Sigmoid colon (tissue), 7 donors: ENCODE measurements at places on chromosomes 6 and 20. TPM values are rescaled to one million over a fixed set of nuclear protein-coding genes. Genes with fewer than 3 reads are reported as not detected.
A peak's percentile ranks its signal among the peaks of the same experiment; 100 is the strongest.

GRCh38 chr6:132726608-132726975, 12.7 kb upstream of the VNN1 start:
- H3K36me3 ChIP-seq, result no peaks in the 10 kb centered on the region
- no peaks in the 10 kb centered on the region for H3K4me1 ChIP-seq
- no peak for DNase-seq

- DNase-seq, result no peak
- no peaks in the 10 kb centered on the region for H3K4me1 ChIP-seq
- no peaks in the 10 kb centered on the region for H3K36me3 ChIP-seq
- no peak overlapping the region for H3K4me3 ChIP-seq
- H3K27ac ChIP-seq, result no peak overlapping the region
Observed at GRCh38 chr6:120774275-120774674, 560.0 kb downstream of the TBC1D32 start.

- no peak overlapping the region for H3K4me3 ChIP-seq
- no peaks in the 10 kb centered on the region for H3K27me3 ChIP-seq
- H3K36me3 ChIP-seq, result no peaks in the 10 kb centered on the region
- H3K27ac ChIP-seq, result no peak overlapping the region
Observed at GRCh38 chr20:10453241-10453640, 18.1 kb downstream of the SLX4IP start.

Gene FAM162B
- total RNA-seq, result 2.8 TPM

- H3K36me3 ChIP-seq, result no peaks in the 10 kb centered on the region
- no peaks in the 10 kb centered on the region for H3K4me1 ChIP-seq
- H3K27me3 ChIP-seq, result no peaks in the 10 kb centered on the region
- H3K4me3 ChIP-seq, result no peak overlapping the region
- no peak for DNase-seq
Observed at GRCh38 chr6:52872031-52872430, 31.4 kb upstream of the GSTA5 start.

DNA sequence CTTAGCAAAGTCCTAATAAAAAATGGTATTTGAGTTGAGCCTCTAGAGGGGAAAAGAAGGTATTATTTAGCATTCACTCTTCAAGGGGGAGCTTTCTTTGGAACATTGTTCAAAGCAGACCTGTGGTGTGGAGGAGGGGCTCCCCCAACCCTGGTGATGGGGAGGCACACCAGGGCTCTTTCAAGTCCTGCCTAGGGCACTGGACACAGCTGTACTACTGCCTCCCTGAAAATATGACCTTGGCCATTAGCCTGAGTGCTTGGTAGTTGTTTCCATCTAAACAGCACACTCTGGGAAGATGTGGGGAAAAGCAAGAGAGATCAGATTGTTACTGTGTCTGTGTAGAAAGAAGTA, 215.1 kb upstream of the CNR1 start:
- no peaks in the 10 kb centered on the region for H3K36me3 ChIP-seq
- H3K4me1 ChIP-seq, result peaks cover 25% of the 10 kb centered on the region
- no peak for DNase-seq
- H3K4me3 ChIP-seq, result no peak overlapping the region

Gene TRIM31
- 2.2 TPM for total RNA-seq

- no peaks in the 10 kb centered on the region for H3K4me1 ChIP-seq
- H3K27ac ChIP-seq, result no peak overlapping the region
- no peak overlapping the region for H3K4me3 ChIP-seq
- no peaks in the 10 kb centered on the region for H3K36me3 ChIP-seq
- no peaks in the 10 kb centered on the region for H3K27me3 ChIP-seq
Observed at GRCh38 chr6:34177181-34177591, 31.3 kb upstream of the GRM4 start.

Gene CTAGE9
- not detected for total RNA-seq

GRCh38 chr6:92779746-92780145, 639.6 kb downstream of the EPHA7 start:
- no peak overlapping the region for H3K27ac ChIP-seq
- H3K4me1 ChIP-seq, result no peaks in the 10 kb centered on the region
- no peak for DNase-seq

- DNase-seq, result no peak
- no peak overlapping the region for H3K27ac ChIP-seq
- H3K27me3 ChIP-seq, result no peaks in the 10 kb centered on the region
- H3K4me3 ChIP-seq, result no peak overlapping the region
- no peaks in the 10 kb centered on the region for H3K4me1 ChIP-seq
- H3K36me3 ChIP-seq, result no peaks in the 10 kb centered on the region
Observed at GRCh38 chr6:70599187-70599586, 32.5 kb downstream of the SDHAF4 start.

GRCh38 chr6:160931378-160932310, 59.9 kb upstream of the MAP3K4 start:
- H3K4me1 ChIP-seq, result peaks cover 12% of the 10 kb centered on the region
- H3K4me3 ChIP-seq, result peak overlapping the region; percentile 32
- H3K27ac ChIP-seq, result peak overlapping the region; percentile 22

GRCh38 chr6:134060491-134061106, 8.2 kb upstream of the SLC2A12 start:
- no peak overlapping the region for H3K4me3 ChIP-seq
- H3K27me3 ChIP-seq, result no peaks in the 10 kb centered on the region
- DNase-seq, result no peak

Gene CENPB
- total RNA-seq, result 73.4 TPM

DNA sequence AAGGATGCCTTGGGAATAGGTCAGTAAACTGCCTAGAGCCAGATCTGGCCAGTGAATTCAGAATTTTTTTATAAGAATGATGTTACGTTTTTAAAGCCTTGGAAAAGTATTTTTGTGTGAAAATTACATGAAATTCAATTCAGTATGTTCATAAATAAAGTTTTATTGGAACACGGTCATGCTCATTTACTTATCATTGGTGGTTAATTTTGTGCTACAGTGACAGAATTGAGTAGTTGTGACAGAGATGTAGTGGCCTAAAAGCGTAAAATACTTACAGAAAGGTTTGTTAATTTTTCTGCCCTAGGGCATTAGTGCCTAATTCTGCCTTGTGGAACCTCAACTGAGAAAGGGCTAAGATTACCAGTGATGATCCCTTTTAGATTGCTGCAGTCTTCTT, 28.2 kb downstream of the ZFAND3 start:
- no peaks in the 10 kb centered on the region for H3K36me3 ChIP-seq
- no peak overlapping the region for H3K4me3 ChIP-seq
- H3K27me3 ChIP-seq, result no peaks in the 10 kb centered on the region
- H3K27ac ChIP-seq, result no peak overlapping the region
- no peak for DNase-seq

Gene KIZ
- total RNA-seq, result 182 TPM

DNA sequence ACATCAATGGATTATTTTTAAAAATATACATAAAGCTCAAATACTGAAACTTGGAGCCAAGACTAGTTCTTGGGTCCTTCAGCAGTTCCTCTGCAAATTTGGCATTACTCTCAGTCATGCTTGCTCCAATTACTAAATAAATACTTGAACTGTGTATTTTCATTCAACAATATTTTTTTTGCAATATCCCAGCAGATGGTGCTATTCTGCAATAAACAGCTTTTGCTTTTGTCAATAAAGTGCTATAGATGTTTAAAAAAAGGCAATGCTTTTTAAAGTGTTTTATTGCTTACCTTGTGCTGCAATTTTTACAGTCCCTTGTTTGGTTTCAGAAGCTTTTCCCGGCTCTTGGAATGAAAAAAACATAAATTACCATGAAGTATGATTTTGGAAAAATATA, 243.4 kb downstream of the TRDN start:
- H3K36me3 ChIP-seq, result no peaks in the 10 kb centered on the region
- no peak overlapping the region for H3K4me3 ChIP-seq
- H3K27ac ChIP-seq, result no peak overlapping the region
- no peaks in the 10 kb centered on the region for H3K4me1 ChIP-seq

Gene C20orf141
- not detected for total RNA-seq

Gene NR2E1
- total RNA-seq, result not detected

Gene DDX39B
- total RNA-seq, result 301 TPM

GRCh38 chr6:105562027-105562426, 159.1 kb upstream of the PREP start:
- H3K4me3 ChIP-seq, result no peak overlapping the region
- H3K36me3 ChIP-seq, result no peaks in the 10 kb centered on the region
- H3K4me1 ChIP-seq, result no peaks in the 10 kb centered on the region
- DNase-seq, result no peak

Gene IL17F
- total RNA-seq, result not detected

- no peak overlapping the region for H3K4me3 ChIP-seq
- no peaks in the 10 kb centered on the region for H3K27me3 ChIP-seq
- peaks cover 6% of the 10 kb centered on the region for H3K4me1 ChIP-seq
- H3K36me3 ChIP-seq, result no peaks in the 10 kb centered on the region
Observed at GRCh38 chr20:24915892-24916291, 33.2 kb upstream of the CST7 start.

- H3K4me3 ChIP-seq, result no peak overlapping the region
- H3K27me3 ChIP-seq, result no peaks in the 10 kb centered on the region
- no peaks in the 10 kb centered on the region for H3K36me3 ChIP-seq
- H3K4me1 ChIP-seq, result no peaks in the 10 kb centered on the region
- DNase-seq, result no peak
- H3K27ac ChIP-seq, result no peak overlapping the region
Observed at GRCh38 chr6:91672201-91672600, 1085.3 kb upstream of the MAP3K7 start.

- no peak overlapping the region for H3K4me3 ChIP-seq
- no peaks in the 10 kb centered on the region for H3K27me3 ChIP-seq
- no peaks in the 10 kb centered on the region for H3K4me1 ChIP-seq
- no peaks in the 10 kb centered on the region for H3K36me3 ChIP-seq
- no peak for DNase-seq
Observed at GRCh38 chr20:6395695-6396094, 272.9 kb upstream of the FERMT1 start.

GRCh38 chr6:125031385-125031784, 69.1 kb downstream of the RNF217 start:
- no peaks in the 10 kb centered on the region for H3K27me3 ChIP-seq
- H3K4me3 ChIP-seq, result no peak overlapping the region
- no peak overlapping the region for H3K27ac ChIP-seq
- no peak for DNase-seq

DNA sequence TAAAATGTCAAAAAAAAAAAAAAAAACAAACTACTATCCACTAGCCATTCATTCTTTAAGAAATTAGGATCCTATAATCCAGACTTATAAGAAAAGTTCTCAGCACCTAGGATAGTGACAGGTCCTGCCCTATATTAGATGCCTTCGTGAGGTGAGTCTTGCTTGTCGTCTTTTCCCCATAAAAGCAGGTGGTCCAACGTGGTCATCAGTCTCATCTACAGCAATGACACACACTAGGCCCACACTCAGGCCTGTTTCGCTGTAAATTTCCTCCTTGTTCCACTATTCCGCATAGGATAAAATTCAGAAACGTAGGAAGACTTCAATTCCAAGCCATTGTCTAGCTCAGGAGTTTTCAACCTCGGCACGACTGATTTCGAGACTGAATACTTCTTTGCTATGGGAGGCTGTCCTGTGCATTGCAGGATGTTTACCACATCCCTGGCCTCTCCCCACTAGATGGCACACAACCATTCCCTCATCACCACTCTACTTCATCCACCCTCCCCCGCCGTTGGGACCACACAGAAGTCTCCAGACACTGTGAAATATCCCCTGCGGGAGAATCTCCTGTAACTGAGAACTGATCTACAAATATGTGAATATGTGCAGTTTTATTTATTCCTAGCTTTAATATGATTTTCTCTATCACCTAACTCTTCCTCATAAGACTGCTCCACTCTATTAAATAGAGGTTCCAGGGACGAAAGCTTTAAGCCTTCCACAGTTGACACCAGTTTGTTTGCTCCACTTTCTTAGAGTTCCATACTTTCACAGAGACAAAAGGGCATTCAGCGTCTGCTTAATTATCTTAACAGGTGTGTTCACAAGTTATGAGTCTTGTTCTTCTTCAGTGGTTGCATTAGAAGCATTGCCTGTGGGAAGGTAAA, 346.3 kb downstream of the BMP2 start:
- H3K27me3 ChIP-seq, result no peaks in the 10 kb centered on the region
- no peak overlapping the region for H3K4me3 ChIP-seq
- no peak for DNase-seq
- H3K36me3 ChIP-seq, result no peaks in the 10 kb centered on the region

Gene MCHR2
- not detected for total RNA-seq

Gene MYMX
- not detected for total RNA-seq

Gene NKX2-4
- not detected for total RNA-seq

GRCh38 chr6:71457929-71458328, 169.3 kb downstream of the OGFRL1 start:
- no peak overlapping the region for H3K27ac ChIP-seq
- H3K36me3 ChIP-seq, result no peaks in the 10 kb centered on the region
- H3K4me1 ChIP-seq, result no peaks in the 10 kb centered on the region
- no peak overlapping the region for H3K4me3 ChIP-seq
- no peak for DNase-seq
- H3K27me3 ChIP-seq, result no peaks in the 10 kb centered on the region

- no peaks in the 10 kb centered on the region for H3K4me1 ChIP-seq
- H3K27ac ChIP-seq, result no peak overlapping the region
- H3K27me3 ChIP-seq, result no peaks in the 10 kb centered on the region
- DNase-seq, result no peak
Observed at GRCh38 chr6:98812220-98812619, 22.2 kb upstream of the POU3F2 start.

DNA sequence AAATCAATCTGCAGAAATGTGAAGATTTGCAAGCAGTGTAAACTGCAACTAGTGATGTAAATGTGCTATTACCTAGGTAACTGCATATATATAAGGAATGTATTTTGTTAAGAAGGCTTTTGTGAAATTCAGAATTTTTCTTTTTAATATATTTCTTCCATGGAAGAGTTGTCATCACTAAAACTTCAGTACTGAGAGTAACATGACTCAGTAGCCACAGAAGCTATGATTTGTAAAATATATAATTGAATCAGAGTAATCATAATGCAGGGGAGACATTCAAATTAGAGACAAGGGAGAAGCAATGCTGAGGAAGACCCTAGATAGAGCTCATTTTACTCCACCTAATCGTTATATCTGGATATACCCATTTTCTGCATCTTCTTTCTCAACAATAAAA, 141.7 kb downstream of the ADGRG6 start:
- H3K27me3 ChIP-seq, result no peaks in the 10 kb centered on the region
- H3K27ac ChIP-seq, result no peak overlapping the region
- no peak overlapping the region for H3K4me3 ChIP-seq
- no peaks in the 10 kb centered on the region for H3K36me3 ChIP-seq

Gene PTCRA
- total RNA-seq, result not detected

Gene SMOC2
- total RNA-seq, result 69.4 TPM

DNA sequence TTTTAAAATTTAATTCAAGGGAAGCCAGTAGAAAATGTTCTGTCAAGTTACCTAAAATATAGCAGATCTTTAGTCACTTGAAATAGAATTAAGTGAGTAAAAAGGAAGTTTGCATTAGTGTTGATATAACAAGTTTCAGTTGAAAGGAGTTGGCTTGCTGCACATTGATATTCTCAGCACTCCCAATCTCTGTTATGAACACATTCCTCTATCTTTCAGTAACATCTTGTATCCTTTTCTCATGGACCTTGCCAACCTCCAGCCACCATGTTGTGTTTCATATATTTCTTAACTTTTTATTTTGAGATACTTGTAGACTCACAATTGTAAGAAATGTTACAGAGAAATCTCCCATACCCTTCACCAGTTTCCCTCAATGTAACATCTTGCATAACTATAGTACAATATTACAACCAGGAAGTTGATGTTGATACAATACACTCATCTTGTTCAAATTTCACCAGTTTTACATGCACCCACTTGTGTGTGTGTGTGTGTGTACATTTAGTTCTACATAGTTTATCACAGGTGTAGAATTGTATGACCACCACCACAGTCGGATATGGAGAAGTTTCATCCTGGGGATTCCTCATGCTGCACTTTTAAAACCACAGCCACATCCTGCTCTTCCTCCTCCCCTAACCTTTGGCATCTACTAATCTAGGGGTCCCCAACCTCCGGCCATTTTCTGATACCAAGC, 20.2 kb upstream of the PAQR8 start:
- no peak overlapping the region for H3K4me3 ChIP-seq
- no peaks in the 10 kb centered on the region for H3K4me1 ChIP-seq
- H3K27ac ChIP-seq, result no peak overlapping the region
- DNase-seq, result no peak
- H3K36me3 ChIP-seq, result no peaks in the 10 kb centered on the region

Gene LCA5
- total RNA-seq, result 5.0 TPM

Gene ZBP1
- total RNA-seq, result 0.36 TPM
